Osteocyte (in vitro differentiated cells): ENCODE measurements at places on chromosomes 1 and 21. TPM values are rescaled to one million over a fixed set of nuclear protein-coding genes. Genes with fewer than 3 reads are reported as not detected.

The DNASE2B gene
- not detected in 2 replicates for total RNA-seq

The TFF2 gene
- total RNA-seq = not detected in 2 replicates

The FCAMR gene
- not detected in 2 replicates for total RNA-seq

The LENEP gene
- total RNA-seq = not detected in 2 replicates

The LCA5L gene
- total RNA-seq = 1.1 and 1.4 TPM in 2 replicates

The BRDT gene
- not detected in 2 replicates for total RNA-seq

GRCh38 chr1:197485790-197486189 is 217.7 kb downstream of the CRB1 start:
- no peak for DNase-seq

- no peak for DNase-seq
These were observed 3.2 kb upstream of the CCNL2 start for GRCh38 chr1:1402072-1402900.

- DNase-seq = no peak
These were observed 24.0 kb downstream of the TEX35 start for GRCh38 chr1:178536844-178537371.

- DNase-seq = no peak
These were observed 71.5 kb upstream of the ACTL8 start for GRCh38 chr1:17683598-17683997.

- no peak for DNase-seq
These were observed 374.4 kb upstream of the PRMT6 start for GRCh38 chr1:106681939-106682522.

DNA sequence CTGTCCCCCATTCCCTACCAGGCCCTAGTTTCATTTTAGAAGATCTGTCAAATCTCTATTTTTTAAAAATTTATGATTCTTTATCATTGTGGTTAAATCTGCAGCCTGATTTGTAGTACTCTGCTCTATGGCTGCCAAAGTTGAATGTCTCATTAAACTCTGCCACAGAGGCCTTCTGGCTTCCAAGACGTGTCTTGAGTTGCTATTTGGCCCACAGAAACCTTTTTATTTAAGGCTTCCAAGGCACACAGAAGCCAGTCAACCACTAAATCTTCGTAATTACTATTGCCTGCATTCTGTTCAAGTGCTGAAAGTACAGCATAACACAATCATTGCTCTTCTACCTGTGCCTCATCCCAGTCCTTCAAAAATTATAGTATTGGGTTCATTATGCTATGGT is 971.0 kb downstream of the NCAM2 start:
- DNase-seq = no peak

DNA sequence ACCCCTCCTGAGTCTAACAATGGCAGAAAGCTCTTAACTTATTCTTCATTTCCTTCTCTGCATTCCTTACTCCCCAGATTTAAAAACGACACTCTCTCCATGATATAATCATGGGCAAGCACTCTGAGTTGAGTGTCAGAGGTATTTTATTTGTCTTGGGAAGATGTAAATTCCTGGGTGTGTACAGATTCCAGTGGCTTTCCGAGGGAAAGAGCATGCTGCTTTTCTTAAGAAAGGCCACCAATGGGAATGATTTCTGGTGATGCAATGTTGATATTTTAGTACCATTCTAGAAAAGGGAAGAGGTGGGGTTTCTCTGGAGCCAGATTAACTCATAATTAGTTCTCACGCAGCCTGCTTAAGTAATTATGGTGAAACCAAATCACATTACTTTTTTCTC is 47.8 kb upstream of the BTG3 start:
- no peak for DNase-seq

GRCh38 chr1:61183471-61184039 is 101.2 kb downstream of the NFIA start:
- no peak for DNase-seq

GRCh38 chr21:36700971-36701755 is 2.2 kb downstream of the SIM2 start:
- no peak for DNase-seq

GRCh38 chr21:43207043-43207315 is 38.2 kb downstream of the CRYAA start:
- DNase-seq = peak; percentile 68

DNA sequence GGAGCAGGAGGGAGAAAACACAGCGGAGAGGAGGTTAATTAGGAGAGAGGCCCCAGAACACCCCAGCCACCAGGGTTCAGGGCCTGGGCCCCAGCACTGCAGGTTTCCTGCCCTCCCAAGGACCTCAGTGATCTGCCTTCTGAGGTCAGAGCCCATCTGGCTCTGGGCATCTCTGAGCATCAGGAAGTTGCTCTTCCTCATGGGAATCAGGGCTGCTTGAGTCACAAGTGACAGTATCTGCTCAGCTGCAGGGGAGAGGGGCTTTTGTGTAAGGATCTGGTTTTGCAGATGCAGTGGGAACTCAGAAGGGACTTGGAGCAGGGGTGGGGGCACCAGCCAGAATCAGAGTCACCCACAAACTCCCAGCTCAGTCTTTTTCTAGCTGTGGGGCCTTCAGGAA is 472.1 kb downstream of the PTPRU start:
- no peak for DNase-seq

- DNase-seq = no peak
These were observed 2.1 kb upstream of the LCE2C start for GRCh38 chr1:152673016-152673415.

- DNase-seq = no peak
These were observed 28.1 kb downstream of the QSOX1 start for GRCh38 chr1:180182643-180183311.

DNA sequence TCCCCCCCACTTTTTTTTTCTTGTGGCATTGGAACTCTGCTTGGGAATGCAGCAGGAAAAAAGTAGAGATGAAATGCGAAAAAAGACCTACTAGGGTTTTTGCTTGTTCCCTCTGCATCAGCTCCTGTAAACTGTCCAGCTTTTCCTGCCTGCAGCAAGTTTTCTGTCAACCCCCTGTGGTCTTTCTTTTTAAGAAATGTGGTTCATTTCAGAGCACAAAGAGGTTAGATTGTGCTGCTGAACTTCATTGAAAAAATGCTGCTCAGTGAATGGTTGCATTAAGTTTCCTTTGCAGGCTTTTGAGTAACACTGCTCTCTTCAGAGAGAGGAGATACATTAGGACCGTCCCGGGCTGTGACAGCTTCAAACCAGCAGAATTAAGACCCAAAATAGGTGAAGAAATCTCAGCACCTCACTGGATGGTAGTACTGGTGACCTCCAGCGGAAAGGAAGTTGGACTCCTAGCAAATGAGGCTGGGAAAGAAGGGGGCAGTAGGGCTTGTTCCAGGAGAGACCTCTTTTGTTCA is 80.7 kb downstream of the NDUFS5 start:
- DNase-seq = no peak
